DMS 273 treated with DMSO at 0.1 percent for 48 hours (cell line): ENCODE measurements at places on chromosomes 6 and 20.

- no peak for DNase-seq
Observed at GRCh38 chr6:91540902-91541301, 954.0 kb upstream of the MAP3K7 start.

- DNase-seq = peak; percentile 82
Observed at GRCh38 chr20:44738813-44739477, 6.7 kb upstream of the KCNK15 start.

- DNase-seq = no peak
Observed at GRCh38 chr6:135325624-135326424, 144.7 kb downstream of the MYB start.

DNA sequence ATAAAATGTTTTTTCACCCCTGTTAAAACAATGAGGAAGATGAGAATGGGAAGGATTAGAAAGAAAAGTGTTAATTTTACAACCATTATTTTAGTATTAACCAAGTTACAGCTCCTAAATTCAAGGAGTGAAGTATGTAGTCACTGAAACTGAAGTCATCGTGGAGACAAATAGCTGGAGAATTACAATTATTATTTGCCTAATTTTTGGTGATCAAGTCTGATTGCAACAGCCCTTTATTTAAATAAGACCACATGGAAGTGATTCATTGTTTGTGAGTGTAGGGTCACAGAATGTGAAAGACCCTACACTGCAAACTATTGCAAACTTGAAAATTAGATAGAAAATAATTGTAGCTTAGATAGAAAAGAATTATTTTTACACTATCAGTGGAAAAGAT lies 292.4 kb downstream of the CENPW start:
- DNase-seq = no peak

DNA sequence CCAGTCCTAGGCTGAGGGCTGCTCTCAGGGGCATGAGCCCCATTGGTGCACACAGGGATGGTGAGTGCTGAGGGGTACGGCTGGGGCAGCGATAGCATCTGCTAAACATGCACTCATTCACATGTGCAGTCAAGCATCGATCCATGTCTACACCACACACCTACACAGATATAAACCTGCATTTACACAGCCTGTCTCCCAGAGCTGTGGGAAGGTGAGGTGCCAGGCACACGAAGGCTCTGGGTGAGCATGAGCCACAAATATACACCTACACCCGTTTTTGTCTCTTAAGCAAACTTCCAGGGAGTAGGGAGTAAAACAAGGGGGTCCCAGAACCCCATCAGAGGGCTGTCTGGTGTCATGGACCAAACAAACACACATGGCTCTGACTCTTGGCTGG lies 99.3 kb downstream of the GRM4 start:
- no peak for DNase-seq

GRCh38 chr6:9140951-9141460 lies 705.7 kb upstream of the SLC35B3 start:
- no peak for DNase-seq
